ENCODE measurements at places on chromosomes 1 and 21. TPM values are rescaled to one million over a fixed set of nuclear protein-coding genes. Genes with fewer than 3 reads are reported as not detected.

ZNF697 gene
- 0.17 TPM for total RNA-seq

DNA sequence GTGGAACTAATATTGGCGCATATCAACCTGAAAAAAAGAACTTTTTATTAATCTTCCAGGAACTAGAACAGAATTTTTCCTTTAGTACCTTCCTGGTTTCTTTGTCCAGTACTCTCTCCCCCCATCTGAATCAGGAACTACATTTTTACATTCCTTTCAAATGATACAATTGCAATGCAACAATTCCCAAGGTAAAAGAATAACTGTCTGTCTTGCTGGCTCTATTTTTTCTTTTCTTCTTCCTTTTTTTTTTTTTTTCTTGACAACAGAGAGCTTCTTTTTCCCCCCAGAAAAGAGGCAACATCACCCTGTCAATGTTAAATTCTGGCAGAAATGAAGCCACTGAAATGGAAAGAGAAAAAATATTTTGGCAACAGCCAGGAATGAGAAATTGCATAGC is 4.5 kb upstream of the CD101 start:
- no peak for DNase-seq

DNA sequence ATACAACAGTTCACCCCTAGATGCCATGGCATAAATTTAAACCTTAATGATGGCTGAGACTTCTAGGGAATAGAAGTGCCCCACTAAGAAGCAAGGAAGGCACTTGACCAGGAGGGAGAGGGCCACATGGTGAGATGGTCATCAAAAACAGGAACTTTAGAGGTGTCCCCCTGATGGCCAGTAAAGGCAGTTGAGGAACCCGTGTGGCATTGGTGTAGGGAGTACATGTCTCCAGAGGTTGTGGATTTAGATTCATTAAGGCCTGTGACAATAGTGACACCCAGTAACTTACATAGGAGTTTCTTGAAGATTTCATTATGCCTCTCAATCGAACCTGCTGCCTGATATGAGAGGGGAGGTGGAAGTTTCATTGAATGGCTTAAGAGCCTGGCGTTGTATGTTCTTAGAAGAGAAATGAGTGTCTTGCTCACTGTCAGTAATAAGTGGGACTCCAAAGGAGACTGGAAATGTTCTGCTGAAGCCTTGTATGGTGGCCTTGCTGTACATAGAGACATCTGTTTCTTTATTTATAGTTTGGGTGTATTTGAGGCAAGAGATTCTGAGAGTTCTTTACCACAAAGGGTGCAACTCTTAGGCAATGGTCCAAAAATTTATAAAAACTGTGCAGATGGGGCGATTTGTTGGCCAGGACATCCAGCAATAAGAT is 27.9 kb downstream of the EDARADD start:
- DNase-seq: no peak

GRCh38 chr1:46774297-46774696 is 24.5 kb upstream of the CYP4B1 start:
- DNase-seq: no peak

- no peak for DNase-seq
These were observed 65.7 kb downstream of the NPHS2 start for GRCh38 chr1:179510038-179510437.
